EL (cell line): ENCODE measurements at places on chromosomes 4 and X.

GRCh38 chr4:152126238-152126637, 365.4 kb upstream of the GATB start:
- no peak for DNase-seq

- peak; percentile 1 for DNase-seq
Observed at GRCh38 chrX:23633834-23634580, 33.3 kb upstream of the PRDX4 start.

GRCh38 chrX:15563056-15563455, 37.7 kb downstream of the ACE2 start:
- no peak for DNase-seq

- no peak for DNase-seq
Observed at GRCh38 chr4:81712714-81713113, 241.0 kb upstream of the RASGEF1B start.

- DNase-seq = peak; percentile 3
Observed at GRCh38 chrX:154350429-154351182, 23.8 kb downstream of the FLNA start.
